Endothelial cell (in vitro differentiated cells): ENCODE measurements at places on chromosomes 16 and 17.

DNA sequence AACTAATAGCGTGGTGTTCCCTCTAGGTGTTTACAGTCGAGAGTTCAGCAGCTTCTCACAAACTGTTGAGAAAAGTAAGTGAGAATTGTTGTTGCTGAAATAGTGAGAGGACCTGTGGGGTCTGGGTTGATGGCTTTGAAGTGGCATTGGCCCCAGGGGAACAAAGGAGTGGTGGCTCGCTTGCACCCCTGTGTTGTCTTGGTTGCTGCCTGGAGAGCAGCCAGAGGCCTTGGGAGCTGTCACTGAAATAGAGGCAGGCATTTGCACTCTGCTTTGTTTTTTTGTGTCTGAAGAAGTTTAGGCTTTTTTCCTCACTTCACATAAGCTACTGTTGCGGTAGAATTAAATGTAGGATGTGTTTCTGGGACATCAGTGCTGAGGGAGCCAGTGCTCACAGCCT lies 36.8 kb downstream of the PRMT7 start:
- DNase-seq = no peak

DNA sequence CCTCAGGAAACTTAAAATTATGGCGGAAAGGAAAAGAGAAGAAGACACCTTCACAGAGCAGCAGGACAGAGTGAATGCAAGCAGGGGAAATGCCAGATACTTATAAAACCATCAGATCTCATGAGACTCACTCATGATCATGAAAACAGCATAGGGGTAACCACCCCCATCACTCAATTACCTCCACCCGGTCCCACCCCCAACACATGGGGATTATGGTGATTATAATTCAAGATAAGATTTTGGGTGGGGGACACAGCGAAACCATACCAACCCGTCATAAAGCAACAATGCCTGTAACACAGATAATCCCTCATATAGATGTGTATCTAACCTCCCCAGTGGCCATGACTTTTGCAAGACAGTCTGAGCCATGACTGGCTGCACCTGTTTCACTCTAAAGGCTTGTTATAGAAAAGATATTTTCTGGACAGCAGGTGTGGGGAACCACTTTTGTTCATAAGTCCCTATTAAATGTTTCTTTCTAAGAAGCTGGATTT lies 7.0 kb upstream of the GSDMA start:
- DNase-seq = no peak

- DNase-seq = no peak
These were observed 3.5 kb upstream of the ADGRG1 start for GRCh38 chr16:57624806-57625500.

DNA sequence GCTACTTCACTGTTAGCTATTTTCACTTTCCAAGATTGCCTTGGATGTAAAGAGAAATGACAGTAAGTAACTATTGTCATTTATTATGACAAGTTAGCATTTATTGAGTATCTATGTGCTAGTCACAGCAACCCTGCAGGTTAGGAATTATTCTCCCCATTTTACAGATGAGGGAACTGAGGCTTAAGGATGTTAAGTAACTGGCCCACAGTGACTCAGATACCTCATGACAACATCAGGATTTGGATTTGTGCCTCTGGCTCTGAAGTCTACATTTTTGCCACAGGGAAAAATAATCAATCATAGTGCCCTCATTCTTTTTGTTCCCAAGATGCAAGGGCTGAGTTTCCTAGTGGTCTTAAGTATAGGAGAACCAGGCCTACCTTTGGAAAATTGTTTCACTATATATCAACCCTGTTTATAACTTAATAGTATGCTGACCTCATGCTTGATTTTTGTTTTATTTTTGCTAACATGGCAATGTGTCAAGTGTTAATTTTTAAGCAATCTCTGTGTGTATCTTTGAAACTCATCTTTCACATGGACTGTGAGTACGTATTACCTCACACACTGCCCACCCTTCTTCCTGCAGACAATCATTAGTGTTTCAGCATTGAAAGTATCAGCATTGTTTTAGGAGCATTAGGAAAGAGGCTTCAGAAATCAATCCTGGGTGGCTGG lies 105.0 kb downstream of the TANGO6 start:
- DNase-seq = no peak

DNA sequence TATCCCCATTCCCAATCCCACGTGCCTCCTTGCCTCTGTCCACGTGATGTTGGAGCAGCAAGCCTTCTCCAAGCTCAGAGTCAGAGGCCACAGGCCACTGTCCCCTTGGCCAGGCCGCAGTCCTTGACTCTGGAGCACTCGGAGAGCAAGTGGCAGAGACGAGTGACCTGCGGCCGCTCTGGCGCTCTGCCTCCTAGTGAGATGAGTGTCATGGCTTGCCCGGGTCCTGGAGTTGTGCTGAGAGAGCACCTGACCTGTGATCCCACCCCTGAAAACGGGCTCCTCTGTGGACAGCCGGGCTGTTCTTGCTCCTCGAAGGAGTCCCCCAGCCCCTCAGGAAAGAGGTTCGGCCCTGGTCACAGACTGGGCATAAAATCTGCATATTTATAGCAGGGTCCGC lies 10.0 kb upstream of the FASN start:
- no peak for DNase-seq

DNA sequence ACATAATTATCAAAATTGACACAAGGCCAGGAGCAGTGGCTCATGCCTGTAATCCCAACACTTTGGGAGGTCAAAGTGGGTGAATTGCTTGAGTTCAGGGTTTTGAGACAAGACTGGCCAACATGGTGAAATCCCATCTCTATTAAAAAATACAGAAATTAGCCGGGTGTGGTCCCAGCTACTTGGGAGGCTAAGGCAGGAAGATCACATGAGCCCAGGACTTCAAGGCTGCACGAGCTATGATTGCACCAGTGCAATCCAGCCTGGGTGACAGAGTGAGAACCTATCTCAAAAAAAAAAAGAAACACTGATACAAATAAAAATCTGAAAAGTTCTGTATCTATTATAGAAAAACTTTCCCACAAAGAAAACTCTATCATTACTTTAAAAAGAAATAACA lies 15.5 kb downstream of the MYH10 start:
- DNase-seq = no peak

- DNase-seq = no peak
These were observed 33.6 kb upstream of the CCR7 start for GRCh38 chr17:40598619-40599467.

DNA sequence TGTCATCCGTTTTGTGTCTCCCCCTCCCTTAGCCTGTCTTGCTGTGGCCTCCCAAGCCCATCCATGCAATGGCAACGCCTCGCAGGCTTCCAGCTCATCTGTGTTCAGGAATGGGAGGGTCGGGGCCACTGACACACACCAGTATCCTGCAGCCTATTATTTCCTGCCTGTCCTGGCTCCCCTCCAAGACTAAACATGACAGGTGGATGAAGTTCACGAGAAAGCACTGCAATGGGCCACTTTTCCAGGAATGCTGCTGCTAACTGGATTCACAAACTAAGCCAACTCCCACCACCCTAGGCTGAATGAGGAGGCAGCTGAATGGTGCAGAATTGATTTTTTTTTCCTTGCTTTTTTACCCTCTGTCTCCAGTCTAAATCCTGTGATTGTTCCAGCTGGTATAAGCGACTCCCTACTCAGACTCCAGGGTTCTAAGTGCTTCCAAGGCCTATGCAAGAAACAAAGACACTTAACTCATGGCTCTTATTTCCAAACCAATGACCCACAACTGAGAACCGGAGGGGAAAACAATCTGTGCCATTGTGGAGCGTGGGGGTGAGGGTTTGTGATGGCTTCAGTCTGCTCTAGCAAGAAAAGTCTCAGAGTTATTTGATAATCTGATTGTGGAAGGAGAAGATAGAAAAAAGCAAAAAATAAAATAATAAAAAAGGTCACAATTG lies 23.3 kb downstream of the TMEM100 start:
- no peak for DNase-seq

GRCh38 chr16:86510465-86511261 lies at the start of gene FOXF1:
Gene FOXF1, plus strand, starts transcription at chr16:86510527. Its CDS starts 43 bp downstream, at chr16:86510570.
- no peak for DNase-seq

DNA sequence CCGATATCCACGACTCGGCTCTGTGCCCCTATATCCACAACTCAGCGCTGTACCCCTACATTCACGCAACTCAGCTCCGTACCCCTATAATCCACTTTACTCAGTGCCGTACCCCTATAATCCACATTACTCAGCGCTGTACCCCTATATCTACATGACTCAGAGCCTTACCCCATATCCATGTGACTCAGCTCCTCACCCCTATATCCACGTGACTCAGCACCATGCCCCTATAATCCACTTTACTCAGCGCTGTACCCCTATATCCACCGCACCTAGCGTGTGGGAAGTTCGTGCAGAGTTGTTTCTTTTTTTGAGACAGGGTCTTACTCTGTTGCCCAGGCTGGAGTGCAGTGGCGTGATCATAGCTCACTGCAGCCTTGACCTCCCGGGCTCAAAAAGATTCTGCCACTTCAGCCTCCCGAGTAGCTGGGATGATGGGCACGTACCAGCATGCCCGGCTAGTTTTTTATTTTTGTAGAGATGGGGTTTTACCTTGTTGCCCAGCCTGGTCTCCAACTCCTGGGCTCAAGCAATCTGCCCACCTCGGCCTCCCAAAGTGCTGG lies 17.4 kb downstream of the CYB5D2 start:
- no peak for DNase-seq

DNA sequence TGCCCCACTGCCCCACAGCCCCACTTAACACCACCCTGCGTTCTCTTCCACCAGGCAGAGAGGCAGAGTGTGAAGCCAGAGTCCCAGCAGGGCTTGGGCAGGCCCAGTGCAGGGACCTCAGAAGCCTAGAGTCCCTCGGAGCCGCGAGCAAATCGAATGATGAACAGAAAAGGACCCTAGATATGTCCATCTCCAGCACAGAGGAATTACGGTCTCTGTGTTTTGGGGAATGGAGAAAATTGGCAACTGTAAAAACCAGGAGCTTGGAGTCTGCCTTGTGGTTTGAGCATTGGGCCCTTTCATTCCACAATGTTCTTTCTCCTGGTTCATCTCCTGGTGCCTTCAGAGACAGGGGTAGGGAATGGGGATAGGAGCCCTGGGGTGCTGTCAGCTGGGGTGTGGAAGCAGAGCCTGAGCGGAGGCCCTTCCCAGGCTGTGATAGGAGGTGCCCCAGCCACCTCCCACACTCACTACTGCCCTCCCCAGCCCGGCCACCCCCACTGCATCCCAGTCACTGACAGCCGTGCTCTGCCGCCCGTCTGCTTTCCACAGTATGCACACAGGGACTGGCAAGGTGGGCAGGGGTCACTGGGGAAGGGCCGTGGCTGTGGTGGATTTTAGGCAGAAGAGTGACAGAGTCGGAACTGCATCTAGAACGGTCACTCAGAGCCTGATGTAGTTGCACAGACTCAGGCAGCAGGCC lies 26.7 kb downstream of the TBX4 start:
- no peak for DNase-seq

DNA sequence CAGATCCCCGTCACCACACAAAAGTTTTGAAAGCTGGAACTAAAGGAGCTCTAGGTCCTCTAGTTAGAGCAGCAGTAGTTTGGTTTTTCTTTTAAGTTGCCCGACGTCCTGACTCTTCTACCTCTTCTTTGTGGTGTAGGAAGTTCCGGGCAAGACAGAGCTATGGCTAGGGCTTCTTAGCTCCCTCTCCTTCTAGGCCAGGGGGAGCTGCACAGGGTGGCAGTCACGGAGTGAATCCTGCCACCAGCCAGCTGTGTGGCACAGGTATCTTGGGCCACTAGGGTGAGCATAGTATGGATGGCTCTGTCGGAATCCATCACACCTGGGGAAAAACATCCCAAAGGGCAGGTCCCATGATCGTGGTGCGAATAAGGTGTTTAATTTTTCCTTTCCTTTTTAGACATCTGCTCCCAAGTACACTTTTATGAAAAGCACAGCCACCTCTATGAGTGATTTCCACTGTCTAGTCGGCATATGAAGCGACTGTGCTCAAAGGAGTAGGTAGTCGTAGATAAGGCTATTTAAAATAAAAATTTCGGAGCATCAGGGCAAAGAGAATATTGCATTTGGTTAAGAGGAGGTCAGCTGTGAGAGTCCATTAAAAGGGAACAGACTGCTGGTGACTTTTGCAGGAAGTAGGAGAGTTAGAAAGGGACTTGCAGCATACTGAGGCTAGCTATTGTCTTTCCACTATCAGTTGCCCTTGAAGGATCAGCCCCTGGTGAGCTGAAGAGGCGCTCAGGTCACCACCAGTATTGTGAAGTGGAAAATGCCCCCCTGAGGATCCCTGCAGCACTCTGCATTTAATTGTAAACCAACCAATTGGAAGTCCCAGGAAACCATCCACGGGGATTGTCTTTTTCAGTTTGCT lies 2.1 kb downstream of the PRKCA start:
- no peak for DNase-seq

DNA sequence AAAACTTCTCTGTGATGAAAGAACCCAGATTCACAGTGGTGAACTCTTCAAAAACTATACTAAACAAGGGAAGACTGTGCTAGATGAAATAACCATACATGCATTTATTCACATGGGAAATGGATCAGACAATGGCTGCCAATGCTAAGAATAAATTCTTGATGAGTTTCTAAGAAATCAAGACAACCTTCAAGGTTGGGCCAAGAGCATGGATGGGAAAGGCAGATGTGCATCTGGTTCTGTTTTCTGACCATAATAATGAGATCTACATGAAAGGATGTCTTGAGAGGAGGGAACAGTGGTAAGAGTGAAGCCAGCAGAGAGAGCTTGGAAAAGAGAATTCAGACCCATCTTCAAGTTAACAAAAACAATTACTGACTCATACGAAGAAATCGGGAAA lies 31.4 kb downstream of the ANKRD11 start:
- no peak for DNase-seq

DNA sequence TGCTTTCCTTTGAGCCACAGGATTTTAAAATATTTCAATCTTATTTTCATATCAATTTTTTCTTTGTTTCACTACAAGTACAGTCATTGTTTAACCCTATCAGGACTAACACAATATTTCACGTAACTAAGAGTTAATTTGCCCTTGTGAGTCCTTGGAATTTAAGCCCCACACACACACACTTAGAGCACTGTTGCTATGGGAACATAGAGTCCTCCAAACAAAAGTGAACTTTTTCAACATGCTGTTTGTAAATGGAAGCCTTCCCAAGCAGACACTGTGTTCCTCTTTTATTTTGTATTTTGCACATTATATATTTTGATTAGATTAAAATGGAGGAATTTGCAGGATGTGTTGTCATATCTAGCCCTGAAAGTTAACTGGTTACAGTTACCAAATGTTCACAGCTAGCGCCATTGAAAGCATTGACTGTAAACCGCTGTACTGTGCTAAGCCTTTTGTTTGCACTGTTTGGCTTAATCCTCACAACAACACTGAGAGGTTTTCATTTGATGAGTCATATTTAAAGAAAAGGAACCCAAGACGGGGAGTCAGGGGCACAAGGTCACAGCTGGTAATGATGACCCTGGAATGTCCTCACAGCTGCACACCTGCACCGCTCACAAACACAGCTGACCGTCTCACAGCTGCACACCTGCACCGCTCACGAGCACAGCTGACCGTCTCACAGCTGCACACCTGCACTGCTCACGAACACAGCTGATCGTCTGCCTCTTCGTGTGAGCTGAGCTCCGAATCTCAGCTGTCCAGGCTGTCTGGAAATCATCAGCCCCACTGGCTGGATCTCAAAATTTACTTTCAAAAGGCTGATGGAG lies 6.3 kb downstream of the HSBP1 start:
- DNase-seq = no peak

- DNase-seq = no peak
These were observed 4.1 kb upstream of the LITAFD start for GRCh38 chr16:8877894-8878522.

- no peak for DNase-seq
These were observed 1.2 kb downstream of the PPP1R1B start for GRCh38 chr17:39627712-39628516.
